ENCODE measurements at places on chromosomes 4 and X. TPM values are rescaled to one million over a fixed set of nuclear protein-coding genes. Genes with fewer than 3 reads are reported as not detected.

The HSFX4 gene
- not detected for total RNA-seq

The GAGE13 gene
- total RNA-seq = not detected

The DAPP1 gene
- not detected for total RNA-seq

The PDE6B gene
- 2.1 TPM for total RNA-seq

The NOA1 gene
- total RNA-seq = 19.2 TPM

The BMPR1B gene
- 9.8 TPM for total RNA-seq

The SUPT20HL1 gene
- total RNA-seq = not detected

The TENM3 gene
- 91.0 TPM for total RNA-seq

The SLC26A1 gene
- total RNA-seq = 0.24 TPM

The FREM3 gene
- not detected for total RNA-seq

The AMTN gene
- not detected for total RNA-seq

The MAGEA8 gene
- not detected for total RNA-seq

The DMP1 gene
- total RNA-seq = not detected

The OTOP1 gene
- not detected for total RNA-seq

The SLITRK4 gene
- total RNA-seq = 2.8 TPM

The MBTPS2 gene
- total RNA-seq = 9.8 TPM

The HEPH gene
- total RNA-seq = 31.3 TPM

The NBDY gene
- total RNA-seq = 13.9 TPM

The PDCL2 gene
- not detected for total RNA-seq

The SEC31A gene
- 370 TPM for total RNA-seq

The NXF2B gene
- total RNA-seq = not detected

The PLA2G12A gene
- 22.4 TPM for total RNA-seq

The PCDH19 gene
- under 0.01 TPM for total RNA-seq

The CENPVL2 gene
- not detected for total RNA-seq

The FAM184B gene
- not detected for total RNA-seq

The PPP3CA gene
- 34.7 TPM for total RNA-seq

The F11 gene
- not detected for total RNA-seq

The GSPT2 gene
- total RNA-seq = 10.2 TPM

The USP17L21 gene
- total RNA-seq = not detected

The PRR32 gene
- total RNA-seq = not detected

The AR gene
- total RNA-seq = 24.1 TPM

The PNMA6F gene
- total RNA-seq = not detected
